Tibial nerve (tissue), 4 donors: ENCODE measurements at places on chromosomes 4 and X.

GRCh38 chr4:85744950-85745349 lies 270.0 kb downstream of the ARHGAP24 start:
- DNase-seq: no peak

GRCh38 chrX:139126493-139126892 lies 404.0 kb upstream of the F9 start:
- no peak for DNase-seq

- DNase-seq: no peak
These were observed 13.2 kb downstream of the GALNT7 start for GRCh38 chr4:173181848-173182247.

DNA sequence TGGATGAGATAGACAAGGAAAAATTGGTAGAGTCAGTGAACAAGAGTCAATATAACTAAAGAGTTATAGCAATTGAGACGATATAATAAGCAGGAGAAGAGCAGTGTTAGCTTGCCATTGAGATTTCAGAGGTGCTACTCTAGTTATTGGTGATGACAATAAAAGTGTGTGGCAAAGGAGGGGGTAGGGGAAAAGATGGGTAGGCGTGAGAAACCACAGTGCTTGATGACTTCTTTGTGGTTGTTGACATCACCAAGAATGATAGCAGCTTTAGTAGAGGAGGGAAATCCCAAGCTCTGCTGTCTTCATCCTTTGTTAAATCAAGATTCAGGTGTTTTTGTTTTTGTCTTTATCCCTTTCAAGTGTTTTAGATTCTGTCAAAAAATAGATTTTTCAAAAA lies 179.9 kb upstream of the PPP3CA start:
- DNase-seq: no peak

- no peak for DNase-seq
These were observed 385.4 kb upstream of the MAD2L1 start for GRCh38 chr4:120452001-120452400.

DNA sequence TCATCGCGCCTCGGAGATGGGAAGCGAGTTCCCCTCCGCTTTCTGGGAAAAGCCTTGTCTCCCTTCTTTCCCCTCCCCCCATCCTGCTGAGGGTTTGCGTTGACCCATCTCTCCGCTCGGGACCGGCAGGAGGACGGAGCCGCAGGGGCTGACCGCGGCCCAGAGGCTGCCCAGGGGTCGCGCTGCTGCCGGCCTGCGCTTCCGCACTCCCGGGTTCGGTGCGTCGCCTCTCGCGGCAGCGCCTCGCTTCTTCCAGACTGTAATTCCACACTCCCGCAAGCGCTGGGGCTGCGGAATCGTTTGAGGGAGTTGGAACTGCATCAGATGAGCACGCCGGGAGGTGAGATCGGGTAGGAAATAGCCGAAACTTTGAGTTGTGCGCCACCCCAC lies 88.3 kb downstream of the BCOR start:
- DNase-seq: no peak

- no peak for DNase-seq
These were observed 20.0 kb upstream of the SLAIN2 start for GRCh38 chr4:48321312-48321711.

- no peak for DNase-seq
These were observed 39.7 kb upstream of the SPRY1 start for GRCh38 chr4:123356921-123357320.
